Urothelium cell line (cell line): ENCODE measurements at places on chromosomes 3 and 15.

- DNase-seq = no peak
Observed at GRCh38 chr3:30495172-30496065, 111.0 kb upstream of the TGFBR2 start.

DNA sequence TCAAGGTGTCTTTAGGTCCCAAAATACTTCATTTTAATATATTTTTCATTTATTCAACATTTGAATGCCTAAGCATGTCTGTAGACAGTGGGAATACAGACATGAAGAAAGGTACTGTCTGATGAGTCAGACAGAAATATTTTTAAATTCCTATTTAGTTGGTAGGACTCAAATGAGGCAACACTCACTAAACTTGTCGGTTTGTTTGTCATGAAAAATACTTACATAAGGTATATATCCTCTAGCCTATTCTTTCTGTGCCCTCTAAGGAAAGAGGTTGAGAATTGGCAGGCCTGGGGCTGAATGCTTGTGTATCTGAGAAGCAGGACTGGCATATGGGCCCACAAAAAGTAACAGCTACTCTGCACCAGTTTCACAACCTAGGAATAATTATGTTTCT, 423.6 kb upstream of the MDFIC2 start:
- no peak for DNase-seq

DNA sequence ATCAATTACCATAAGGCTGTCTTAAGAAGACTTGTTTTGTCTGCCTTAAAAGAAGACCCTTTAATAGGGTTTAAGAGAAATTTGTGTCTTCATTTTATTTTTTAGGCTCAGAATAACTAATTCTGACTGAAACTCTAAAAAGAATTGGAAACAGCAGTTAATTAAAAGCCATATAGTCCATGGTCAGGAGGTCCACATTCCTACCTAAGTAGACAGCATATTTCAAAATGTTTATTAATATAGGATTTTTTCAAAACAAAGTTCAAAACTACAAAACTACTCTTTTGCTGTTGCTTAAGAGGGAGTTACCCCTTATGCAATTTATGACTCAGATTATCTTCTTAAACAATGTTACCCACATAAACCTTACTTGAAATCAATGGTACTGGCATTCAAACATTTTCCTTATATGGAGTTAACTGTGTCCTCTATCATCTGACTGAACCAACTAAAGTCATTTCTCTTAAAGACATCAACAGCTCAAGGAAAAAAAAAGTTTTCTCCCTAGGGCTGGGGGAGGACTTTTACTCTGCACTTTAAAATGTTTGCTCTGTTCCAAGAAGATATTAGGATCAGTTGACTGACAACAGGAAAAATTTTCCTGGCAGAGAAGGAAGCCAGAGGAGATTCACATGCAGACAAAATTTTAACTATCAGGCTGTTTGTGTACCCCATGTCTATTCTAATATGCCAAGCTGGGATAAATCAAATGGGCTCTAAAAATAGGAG, 56.8 kb upstream of the NANOGP8 start:
- no peak for DNase-seq

GRCh38 chr3:159766563-159767185, 222.0 kb upstream of the IL12A start:
- DNase-seq = peak; percentile 39

DNA sequence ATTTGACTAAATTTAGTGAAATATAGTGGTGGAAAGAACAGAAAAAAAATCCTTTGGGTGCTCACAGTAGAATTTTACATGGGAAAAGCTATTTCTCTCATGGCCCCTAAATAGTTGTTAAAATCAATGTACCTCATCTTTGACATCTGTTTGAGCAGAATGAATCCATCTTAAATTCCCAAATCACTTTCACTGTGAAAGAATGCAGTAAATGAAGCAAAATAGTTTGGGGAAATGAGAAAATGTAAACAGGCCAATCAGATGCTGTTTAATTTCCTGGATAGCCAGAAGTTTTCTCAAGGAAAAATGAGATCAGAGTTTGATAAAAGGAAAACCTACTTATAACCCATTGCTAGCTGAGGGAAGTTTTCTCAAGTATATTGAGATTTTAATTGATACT, 406.9 kb downstream of the ROBO2 start:
- no peak for DNase-seq

DNA sequence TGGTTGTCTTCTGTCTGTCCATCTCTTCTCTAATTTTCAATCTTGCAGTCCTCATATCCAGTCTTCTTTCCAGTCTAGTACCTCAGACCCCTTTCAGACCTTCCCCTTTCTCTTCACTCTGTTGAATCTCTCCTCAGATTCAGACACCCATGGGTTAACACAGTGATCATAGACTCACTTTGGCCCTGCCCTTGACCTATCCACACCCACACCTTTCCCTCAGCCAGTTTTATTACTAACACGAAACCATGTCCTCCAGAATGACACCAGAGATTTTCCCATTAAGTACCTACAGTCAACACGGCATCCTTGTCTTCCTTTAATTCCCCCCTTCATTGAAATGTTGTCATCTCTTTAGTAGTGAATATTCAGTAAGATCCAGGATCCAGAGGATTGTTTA, 74.5 kb upstream of the UBE2E2 start:
- DNase-seq = no peak

DNA sequence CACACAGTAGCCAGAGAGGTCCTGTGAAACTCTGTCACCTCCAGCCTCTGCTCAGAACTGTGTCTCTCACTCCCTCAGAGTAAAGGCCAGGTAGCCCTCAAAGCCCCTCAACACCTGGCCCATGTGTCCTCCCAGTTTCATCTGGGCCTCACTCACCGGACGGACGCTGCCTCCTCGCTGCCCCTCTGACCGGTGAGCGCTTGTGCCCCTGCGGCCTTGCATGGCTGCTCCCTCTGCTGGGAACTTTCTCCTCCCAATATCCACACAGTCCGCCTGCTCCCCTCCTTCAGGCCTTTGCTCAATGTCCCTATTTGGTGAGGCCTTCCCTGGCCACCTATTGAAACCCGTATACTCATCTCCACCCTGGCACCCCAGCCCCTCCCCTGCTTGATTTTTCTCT, 36.8 kb upstream of the TRH start:
- no peak for DNase-seq

GRCh38 chr3:180306691-180307090, 270.0 kb upstream of the PEX5L start:
- peak; percentile 29 for DNase-seq

GRCh38 chr3:167718582-167718981, 16.1 kb downstream of the PDCD10 start:
- DNase-seq = no peak
